ENCODE measurements at places on chromosomes 1 and 21. TPM values are rescaled to one million over a fixed set of nuclear protein-coding genes. Genes with fewer than 3 reads are reported as not detected.

Gene SPRR1B
- not detected for total RNA-seq

Gene ZBTB21
- 6.1 TPM for total RNA-seq

Gene PCNX2
- total RNA-seq, result 2.2 TPM

Gene GUCA2A
- not detected for total RNA-seq

Gene TGFBR3
- total RNA-seq, result 36.3 TPM

Gene PTCH2
- 0.43 TPM for total RNA-seq

Gene CD53
- 17.2 TPM for total RNA-seq

Gene DCST1
- total RNA-seq, result not detected

Gene AGMAT
- 0.11 TPM for total RNA-seq

Gene GREM2
- not detected for total RNA-seq

Gene BATF3
- 1.2 TPM for total RNA-seq

Gene URB1
- total RNA-seq, result 11.6 TPM

Gene ARHGEF11
- 29.3 TPM for total RNA-seq

Gene GCSAML
- 0.05 TPM for total RNA-seq

Gene CTSK
- total RNA-seq, result 6.2 TPM

Gene RAB4A
- 131 TPM for total RNA-seq

Gene BCAR3
- 17.8 TPM for total RNA-seq

Gene GPR89A
- 8.6 TPM for total RNA-seq

Gene ODR4
- total RNA-seq, result 9.0 TPM

Gene RGS13
- total RNA-seq, result not detected

Gene ANKRD45
- 0.16 TPM for total RNA-seq

Gene PLA2G2C
- not detected for total RNA-seq

Gene VASH2
- 1.4 TPM for total RNA-seq

Gene IL12RB2
- total RNA-seq, result 0.41 TPM

Gene UBE2J2
- total RNA-seq, result 40.0 TPM

Gene CYP4Z1
- total RNA-seq, result 0.97 TPM

Gene SPRR2B
- not detected for total RNA-seq

Gene ZNF697
- 8.8 TPM for total RNA-seq

Gene SPSB1
- total RNA-seq, result 16.5 TPM

Gene ZBTB48
- 15.1 TPM for total RNA-seq

Gene CLDN19
- total RNA-seq, result not detected

Gene BRDT
- not detected for total RNA-seq

Gene ABCA4
- total RNA-seq, result 0.11 TPM

Gene GSTM3
- total RNA-seq, result 121 TPM

Gene OR2T4
- total RNA-seq, result not detected
